NCI-H1417 treated with DMSO at 0.1 percent for 48 hours (cell line): ENCODE measurements at places on chromosomes 13 and 19.
A peak's percentile ranks its signal among the peaks of the same experiment; 100 is the strongest.

- no peak for DNase-seq
Measured at GRCh38 chr13:40220299-40220935, 446.0 kb downstream of the FOXO1 start.

GRCh38 chr19:40053491-40053890 lies 2.5 kb downstream of the ZNF780B start:
- DNase-seq, result no peak

DNA sequence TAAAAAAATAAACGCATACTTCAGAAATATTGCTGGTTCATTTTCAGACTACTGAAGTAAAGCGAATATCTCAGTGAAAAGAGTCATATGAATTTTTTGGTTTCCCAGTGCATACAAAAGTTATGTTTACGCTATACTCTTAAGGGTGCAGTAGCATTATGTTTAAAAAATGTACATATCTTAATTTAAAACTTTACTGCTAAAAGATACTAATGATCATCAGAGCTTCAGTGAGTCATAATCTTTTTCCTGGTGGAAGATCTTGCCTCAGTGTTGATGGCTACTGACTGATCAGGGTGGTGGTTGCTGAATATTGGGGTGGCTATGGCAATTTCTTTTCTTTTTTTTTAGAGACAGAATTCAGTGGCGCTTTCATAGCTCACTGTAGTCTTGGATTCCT lies 48.9 kb downstream of the NDFIP2 start:
- DNase-seq, result no peak

DNA sequence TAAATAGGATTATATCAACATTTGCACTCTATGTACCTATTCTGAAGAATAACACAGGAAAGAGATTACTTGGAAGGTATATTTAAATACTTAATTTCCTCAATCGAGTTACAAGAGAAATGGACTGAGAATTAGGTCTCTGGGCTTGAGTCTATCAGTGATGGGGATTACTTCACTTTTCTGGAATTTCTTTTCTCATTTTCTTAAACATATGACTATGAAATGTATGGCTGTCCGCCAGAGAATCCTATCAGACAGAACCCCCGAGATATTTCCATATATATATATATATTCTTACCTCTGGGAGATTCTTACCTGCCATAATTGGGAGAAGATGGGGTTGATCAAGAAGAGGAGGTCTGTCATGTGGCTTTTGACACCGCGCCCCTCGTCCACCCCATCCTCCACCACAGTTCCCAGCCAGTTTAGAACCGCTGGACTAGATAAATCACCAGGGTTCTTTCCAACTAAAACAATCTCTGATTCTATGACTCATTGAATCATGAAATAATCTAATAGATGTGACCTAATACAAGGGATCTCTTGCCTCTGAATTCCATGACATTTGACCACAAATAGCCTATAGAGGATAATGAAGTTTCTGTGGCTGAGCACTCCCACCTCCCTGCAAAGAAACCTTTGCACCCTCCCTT lies 231.3 kb downstream of the TBC1D4 start:
- DNase-seq, result no peak

GRCh38 chr19:50008532-50008931 lies 16.6 kb downstream of the VRK3 start:
- no peak for DNase-seq

DNA sequence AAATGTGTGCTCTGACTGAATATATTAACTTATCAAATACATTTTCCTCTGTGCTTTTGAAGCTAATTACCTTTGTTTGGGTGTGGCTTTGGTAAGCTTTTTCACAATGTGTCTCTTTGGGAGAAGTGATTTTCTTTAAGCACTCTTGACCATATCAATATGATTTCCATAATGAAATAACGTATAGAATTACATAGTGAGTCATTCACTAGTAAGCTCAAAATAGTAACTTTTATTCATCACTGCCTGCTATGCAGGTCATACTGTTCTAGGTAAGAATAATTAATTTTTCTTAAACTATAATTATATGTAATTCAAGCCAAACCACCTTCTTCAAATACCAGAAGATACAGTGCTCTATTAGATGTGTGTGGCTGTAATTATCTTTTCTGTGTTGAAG lies 480.7 kb downstream of the MYO16 start:
- DNase-seq, result no peak

- no peak for DNase-seq
Measured at GRCh38 chr13:100230769-100231149, 141.9 kb downstream of the PCCA start.

DNA sequence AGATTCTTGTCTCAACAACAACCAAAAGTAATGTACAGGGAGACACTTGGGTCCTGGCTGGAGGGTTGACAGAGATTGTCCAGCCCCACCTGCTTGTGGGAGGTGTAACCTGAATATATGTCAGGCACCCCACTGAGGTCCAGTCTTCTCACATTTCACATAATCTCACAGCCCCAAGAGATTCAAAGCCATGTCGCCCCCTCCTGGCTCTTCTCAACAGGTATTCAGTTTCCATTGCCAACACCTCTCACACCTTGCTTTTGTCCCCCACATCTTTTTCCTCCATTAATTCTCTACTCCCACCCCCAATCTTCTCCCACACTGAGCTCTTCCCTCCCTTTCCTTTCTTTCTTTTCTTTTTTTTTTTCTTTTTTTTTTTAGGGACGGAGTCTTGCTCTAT lies 11.2 kb downstream of the UNC13A start:
- DNase-seq, result no peak

DNA sequence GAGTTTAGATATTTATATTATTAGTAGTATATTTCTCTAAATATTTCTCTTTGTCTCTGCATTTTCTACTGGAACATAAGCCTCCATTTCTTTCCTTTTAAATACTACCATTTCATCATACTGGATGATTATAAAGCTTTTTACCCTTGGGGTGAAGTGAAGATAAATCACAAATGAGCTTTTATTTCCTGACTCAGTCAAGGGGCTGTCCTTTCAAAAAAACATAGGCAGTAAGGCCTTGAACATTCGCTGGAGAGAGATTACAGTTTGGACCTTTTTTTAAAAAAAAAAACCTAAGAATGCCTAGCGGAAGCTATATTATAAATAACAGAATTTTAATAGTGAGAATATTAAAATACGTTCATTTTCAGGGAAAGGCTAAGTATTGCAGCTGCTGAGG lies 268.8 kb upstream of the PCDH9 start:
- no peak for DNase-seq

GRCh38 chr13:97928301-97928700 lies 25.2 kb upstream of the IPO5 start:
- DNase-seq, result no peak

- DNase-seq, result no peak
Measured at GRCh38 chr13:74883834-74884233, 598.1 kb downstream of the TBC1D4 start.

DNA sequence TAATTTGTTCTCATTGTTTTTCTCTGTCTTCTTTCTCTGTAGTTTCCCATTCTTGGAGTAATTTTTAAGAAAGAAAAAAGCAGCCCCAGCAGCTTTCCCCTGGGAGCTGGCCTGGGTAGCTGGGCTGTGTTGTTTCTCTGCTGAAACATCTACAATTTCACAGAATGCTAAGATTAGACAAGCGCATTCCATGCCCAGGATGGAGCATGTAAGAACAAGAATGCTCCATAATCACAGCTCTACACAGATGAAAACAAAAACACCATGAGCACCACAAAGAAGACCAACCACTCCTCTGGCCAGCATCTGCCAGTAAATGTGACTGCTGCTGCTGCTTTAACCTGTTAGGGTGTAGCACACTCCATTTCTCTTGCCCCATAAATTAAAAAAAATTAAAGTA lies 239.2 kb upstream of the SLITRK1 start:
- no peak for DNase-seq

- DNase-seq, result no peak
Measured at GRCh38 chr19:10643968-10644259, 10.2 kb upstream of the ILF3 start.

- no peak for DNase-seq
Measured at GRCh38 chr13:26910754-26911465, 150.3 kb upstream of the GPR12 start.

DNA sequence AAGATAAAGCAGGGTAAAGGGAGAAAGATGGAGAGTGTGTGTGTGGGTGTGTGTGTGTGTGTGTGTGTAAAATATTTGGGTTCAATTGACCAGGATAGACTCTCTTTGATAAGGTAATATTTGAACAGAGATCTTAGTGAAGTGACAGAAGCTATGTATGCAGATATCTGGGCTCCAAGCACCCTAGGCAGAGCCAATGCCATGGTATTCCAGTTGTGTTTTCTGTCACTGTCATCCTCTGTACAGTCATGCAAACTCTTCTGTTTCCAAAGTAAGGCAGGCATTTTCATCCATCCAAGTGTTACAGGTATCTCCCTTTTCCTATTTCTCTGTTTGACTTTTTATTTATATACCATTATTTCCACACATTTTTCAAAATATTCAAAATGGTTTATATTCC lies 13.5 kb downstream of the DGKH start:
- no peak for DNase-seq

- DNase-seq, result no peak
Measured at GRCh38 chr13:44744880-44745633, 168.9 kb upstream of the TSC22D1 start.

DNA sequence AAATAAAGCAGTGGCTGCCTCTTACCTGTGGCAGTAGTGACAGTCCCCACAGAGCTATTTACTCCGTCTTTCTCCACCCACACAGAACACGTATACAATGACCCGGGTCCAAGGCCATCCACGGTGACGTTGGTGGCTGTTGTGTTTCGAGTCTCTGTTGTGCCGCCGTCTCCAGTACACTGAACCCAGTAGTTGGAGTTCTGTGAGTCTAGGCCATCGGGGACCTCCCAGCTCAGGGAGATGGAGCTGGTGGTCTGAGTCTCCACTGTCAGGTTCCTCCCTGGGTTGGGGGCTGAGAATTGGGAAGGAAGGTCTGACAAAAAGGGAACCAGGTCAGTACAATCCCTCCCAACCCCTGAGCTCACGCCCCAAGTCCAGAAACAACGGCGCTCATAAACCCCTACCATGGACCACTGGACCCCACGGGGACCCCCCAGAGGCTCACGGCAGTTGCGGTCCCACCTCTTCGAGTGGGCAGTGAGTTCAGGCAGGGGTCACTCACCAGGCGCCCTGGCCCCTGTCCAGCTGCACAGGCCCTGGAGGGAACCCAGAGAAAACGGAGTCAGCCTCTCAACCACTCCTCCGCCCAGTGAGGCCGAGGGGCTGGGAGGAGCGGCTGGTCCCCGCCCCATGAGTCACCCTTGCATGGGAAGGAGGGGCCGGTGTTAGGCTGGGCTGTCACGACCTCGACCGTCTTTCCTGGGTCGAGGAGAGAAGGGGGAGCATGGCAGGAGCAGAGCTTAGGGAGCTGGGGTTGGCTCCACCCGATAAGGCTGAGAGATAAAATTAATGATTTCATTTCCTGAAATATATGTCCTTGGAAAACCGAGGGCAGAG lies 2.4 kb downstream of the PTPRH start:
- DNase-seq, result no peak

DNA sequence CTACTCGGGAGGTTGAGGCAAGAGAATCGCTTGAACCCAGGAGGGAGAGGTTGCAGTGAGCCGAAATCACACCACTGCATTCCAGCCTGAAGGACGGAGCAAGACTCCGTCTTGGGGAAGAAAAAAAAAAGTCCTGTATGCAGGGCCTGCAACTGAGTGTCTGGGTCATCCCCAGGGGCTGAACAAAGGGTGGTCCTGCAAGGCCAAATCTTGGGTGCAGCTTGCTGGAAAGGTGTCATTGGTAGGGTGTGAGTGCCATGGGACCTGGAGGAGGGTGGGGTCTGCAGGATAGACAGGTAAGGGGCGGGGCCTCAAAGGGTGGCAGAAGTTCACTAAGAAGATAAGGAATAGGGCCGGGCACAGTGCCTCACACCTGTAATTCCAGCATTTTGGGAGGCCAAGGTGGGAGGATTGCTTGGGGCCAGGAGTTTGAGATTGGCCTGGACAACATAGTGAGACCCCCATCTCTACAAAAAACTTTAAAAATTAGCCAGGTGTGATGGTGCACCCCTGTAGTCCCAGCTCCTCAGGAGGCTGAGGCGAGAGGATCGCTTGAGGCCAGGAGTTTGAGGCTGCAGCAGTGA lies 31.5 kb downstream of the ZSWIM4 start:
- no peak for DNase-seq

GRCh38 chr19:39515551-39516191 lies 732 bp downstream of the SELENOV start:
- DNase-seq, result no peak

DNA sequence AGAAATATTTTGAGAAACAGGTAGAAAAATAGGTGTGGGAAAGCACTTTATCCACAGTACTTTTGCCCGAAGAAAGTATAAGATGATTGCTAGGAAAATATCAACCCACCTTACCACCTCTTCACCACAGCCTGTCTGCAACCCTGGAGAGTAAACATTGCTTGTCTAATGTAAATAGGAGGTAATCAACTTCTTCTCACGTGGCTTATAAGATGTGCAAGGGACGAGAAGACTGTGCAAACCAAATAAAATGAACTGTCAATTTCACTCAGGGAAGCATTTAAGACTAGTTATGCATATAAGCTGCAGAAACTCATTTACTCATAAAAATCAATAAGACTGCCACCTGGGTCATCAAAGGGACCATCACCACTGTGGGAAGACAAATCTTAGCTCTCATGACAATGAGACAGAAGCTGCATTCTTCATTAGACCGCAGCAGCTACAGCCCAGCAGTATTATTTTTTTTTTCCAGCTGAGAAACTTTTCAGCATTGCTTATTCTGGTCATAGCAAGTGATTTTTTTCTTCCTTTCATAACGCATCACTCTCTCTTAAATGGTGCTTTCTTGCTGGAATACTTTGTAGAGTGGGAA lies 807.7 kb upstream of the GPC6 start:
- no peak for DNase-seq

DNA sequence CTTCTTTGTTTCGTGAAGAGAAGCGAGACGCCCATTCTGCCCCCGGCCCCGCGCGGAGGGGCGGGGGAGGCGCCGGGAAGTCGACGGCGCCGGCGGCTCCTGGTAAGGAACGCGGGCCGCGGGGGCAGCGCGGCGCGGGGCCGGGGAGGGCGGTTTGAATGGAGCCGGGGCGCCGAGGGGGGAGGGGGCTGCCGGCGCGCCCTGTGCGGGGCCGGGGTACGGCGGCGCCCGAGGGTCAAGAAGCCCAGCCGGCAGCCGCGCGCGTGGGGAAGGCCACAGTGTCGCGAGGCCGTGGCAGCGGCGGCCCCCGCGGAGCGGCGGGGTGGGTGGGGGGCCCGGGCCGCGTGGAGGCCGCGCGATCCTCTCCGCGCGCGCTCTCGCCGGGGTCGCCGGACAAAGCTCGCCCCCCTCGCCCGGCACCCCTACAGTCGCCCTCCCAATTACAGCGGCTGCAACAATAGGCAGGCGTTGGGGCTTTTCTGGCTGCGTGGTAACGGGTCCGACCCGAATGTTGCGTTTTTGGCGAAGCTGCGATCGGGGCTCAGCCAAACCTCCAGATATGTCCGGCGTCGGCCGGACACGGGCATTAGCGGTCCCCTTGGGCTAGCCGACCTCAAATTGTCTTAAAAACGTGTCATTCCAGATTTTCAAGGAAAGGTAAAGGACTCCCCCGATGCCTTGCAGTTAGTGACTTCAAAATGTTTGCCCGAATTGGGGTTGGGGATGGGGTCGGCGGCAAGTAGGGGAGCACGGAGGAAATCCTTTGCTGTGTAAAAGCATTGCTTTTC lies 437 bp downstream of the SMARCA4 start:
- peak; percentile 30 for DNase-seq
